Cortex of kidney (tissue), 1 donor: ENCODE measurements at places on chromosomes 5 and 9.

DNA sequence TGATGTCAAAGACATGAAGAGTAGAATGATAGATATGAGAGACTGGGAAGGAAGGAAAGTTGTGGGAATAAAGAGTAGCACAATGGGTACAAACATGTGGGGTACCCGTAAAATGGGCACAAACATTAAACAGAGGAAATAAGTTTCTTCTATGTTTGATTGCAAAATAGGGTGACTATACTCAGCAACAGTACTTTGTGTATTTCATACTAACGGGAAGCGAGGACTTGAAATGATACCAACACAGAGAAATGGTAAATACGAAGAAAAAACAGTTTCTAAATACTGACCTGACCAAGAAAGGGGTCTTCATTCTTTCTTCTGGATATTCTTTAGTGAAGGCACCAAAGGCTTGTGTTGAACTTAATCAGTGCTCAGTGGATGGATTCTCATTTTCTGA lies 31.1 kb downstream of the ATP6V0E1 start:
- no peak for DNase-seq

DNA sequence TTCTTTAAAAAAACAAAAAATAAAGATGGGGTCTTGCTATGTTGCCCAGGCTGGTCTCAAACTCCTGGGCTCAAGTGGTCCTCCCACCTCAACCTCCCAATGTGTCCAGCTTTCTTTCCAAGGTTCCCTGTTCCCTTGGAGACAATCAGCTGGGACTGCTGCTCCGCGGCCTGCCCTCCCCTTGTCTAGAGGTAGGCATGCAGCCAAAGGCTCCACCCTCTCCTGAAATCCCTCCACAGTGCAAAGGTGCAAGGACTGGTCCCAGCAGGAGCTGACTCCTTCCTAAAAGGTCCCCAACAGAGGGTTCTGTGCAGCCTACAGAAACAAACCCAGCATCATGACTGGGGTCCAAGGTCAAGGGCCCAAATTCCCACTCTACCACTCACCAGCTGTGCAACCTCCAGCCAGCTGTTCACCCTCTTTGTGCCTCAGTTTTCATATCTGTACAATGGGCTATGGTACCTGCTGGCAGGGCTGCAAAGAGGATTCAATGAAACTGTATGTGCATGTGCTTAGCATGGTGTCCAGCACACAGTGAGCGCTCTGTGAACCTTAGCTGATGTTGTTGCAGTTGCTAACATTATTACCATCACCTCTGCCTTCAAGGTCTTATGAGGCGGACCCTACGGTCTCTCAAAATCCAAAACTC lies 47.5 kb downstream of the BARX1 start:
- DNase-seq, result no peak

DNA sequence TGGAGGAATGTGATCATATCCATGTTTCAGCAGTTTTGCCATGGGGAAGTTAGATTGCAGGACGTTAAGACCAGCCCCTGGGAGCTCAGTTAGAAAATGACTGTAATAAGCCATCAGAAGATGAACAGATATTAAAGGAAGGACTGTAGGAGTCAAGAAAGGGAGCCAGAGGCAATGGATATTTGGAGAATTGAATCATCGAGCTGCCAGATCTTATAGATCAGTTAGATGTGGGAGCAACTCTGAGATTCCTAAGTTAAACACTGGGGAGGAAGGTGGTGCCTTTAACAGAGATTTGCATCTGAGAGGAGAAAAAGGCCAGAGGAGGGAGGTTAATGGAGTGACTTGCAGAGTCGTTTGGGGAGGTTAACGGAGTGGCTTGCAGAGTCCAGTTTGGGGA lies 96.4 kb downstream of the ADCY2 start:
- DNase-seq, result no peak

GRCh38 chr5:10482791-10483530 lies 41.3 kb downstream of the ROPN1L start:
- DNase-seq, result no peak

GRCh38 chr9:17750269-17750668 lies 171.4 kb downstream of the SH3GL2 start:
- DNase-seq, result no peak
